ENCODE measurements at places on chromosomes 5 and 9.

- no peaks in the 10 kb centered on the region for H3K27me3 ChIP-seq
- peaks cover 6% of the 10 kb centered on the region for H3K36me3 ChIP-seq
- peaks cover 56% of the 10 kb centered on the region for H3K4me1 ChIP-seq
- no peak overlapping the region for H3K4me3 ChIP-seq
- no peak for DNase-seq
These were observed 10.7 kb downstream of the TNFAIP8 start for GRCh38 chr5:119366540-119366881.

GRCh38 chr5:112316731-112317130 is 102.3 kb downstream of the EPB41L4A start:
- no peak overlapping the region for H3K4me3 ChIP-seq
- no peak for DNase-seq
- peaks cover 2% of the 10 kb centered on the region for H3K36me3 ChIP-seq
- H3K27me3 ChIP-seq: no peaks in the 10 kb centered on the region
- H3K4me1 ChIP-seq: peaks cover 55% of the 10 kb centered on the region

DNA sequence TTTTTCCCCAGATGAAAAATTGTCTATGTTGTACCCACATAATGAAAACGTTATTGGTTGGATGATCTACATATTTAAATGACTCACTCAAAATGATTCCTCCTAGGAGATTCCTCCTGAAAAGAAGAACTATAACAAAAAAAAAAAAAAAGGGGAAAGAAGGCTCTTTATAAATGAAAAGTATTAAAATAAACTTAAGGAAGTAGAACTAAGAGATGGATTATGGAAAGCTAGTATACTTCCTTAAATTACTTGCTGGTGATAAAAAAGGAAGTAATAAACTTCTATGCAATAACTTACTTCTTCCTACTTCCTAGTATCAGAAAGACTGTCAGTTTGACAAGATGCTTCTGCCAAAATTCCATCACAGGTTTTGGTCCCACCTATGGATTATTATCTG is 1087.7 kb downstream of the CDH12 start:
- DNase-seq: no peak
- H3K4me1 ChIP-seq: peaks cover 6% of the 10 kb centered on the region
- no peaks in the 10 kb centered on the region for H3K27me3 ChIP-seq
- H3K27ac ChIP-seq: no peak overlapping the region
- H3K36me3 ChIP-seq: no peaks in the 10 kb centered on the region

GRCh38 chr5:107969847-107970246 is 299.1 kb upstream of the EFNA5 start:
- H3K27ac ChIP-seq: no peak overlapping the region
- H3K36me3 ChIP-seq: no peaks in the 10 kb centered on the region
- H3K4me1 ChIP-seq: peaks cover 5% of the 10 kb centered on the region

- no peaks in the 10 kb centered on the region for H3K27me3 ChIP-seq
- H3K27ac ChIP-seq: peak overlapping the region; percentile 25
- no peak overlapping the region for H3K4me3 ChIP-seq
- H3K4me1 ChIP-seq: no peaks in the 10 kb centered on the region
These were observed 46.6 kb downstream of the SLC12A7 start for GRCh38 chr5:1065143-1065750.

DNA sequence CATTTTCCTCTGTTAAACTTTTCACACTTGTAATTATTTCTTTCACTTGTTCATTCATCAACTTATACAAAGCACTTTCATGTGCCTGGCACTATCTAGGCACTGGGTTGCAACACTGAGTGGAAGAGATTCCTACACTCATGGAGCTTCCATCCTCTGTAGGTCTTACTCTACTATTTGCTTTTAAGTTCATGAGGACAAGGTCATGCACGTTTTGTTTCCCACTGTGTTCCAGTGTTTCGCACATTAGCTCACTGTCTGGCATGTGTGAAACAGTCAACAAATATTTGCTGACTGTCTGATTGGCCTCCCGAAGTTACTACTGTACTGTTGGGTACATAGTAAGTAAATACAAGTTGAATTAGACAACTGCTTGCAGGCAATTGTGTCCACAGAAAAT is 87.9 kb upstream of the IFNK start:
- H3K27ac ChIP-seq: peak overlapping the region; percentile 66
- H3K36me3 ChIP-seq: peaks cover 4% of the 10 kb centered on the region

GRCh38 chr9:34957492-34958410 is at the start of gene PHF24:
Gene PHF24, plus strand, starts transcription at chr9:34958285. Its CDS starts 13,014 bp downstream, at chr9:34971299.
- no peaks in the 10 kb centered on the region for H3K4me1 ChIP-seq
- peak within 1 kb of the TSS; percentile 69 for H3K4me3 ChIP-seq
- H3K27me3 ChIP-seq: peaks cover 92% of the 10 kb centered on the region
- no peaks in the 10 kb centered on the region for H3K36me3 ChIP-seq
- peak; percentile 53 for DNase-seq
- H3K27ac ChIP-seq: no peak within 1 kb of the TSS

GRCh38 chr5:39175273-39175955 is 43.9 kb downstream of the FYB1 start:
- H3K36me3 ChIP-seq: peaks cover 6% of the 10 kb centered on the region
- H3K4me1 ChIP-seq: peaks cover 20% of the 10 kb centered on the region
- peak overlapping the region; percentile 52 for H3K27ac ChIP-seq
- H3K27me3 ChIP-seq: no peaks in the 10 kb centered on the region

GRCh38 chr9:25322142-25322541 is 356.1 kb downstream of the TUSC1 start:
- no peak for DNase-seq
- no peaks in the 10 kb centered on the region for H3K4me1 ChIP-seq
- no peaks in the 10 kb centered on the region for H3K27me3 ChIP-seq
- no peak overlapping the region for H3K4me3 ChIP-seq
- H3K27ac ChIP-seq: no peak overlapping the region
- no peaks in the 10 kb centered on the region for H3K36me3 ChIP-seq

- H3K4me1 ChIP-seq: peaks cover 11% of the 10 kb centered on the region
- H3K4me3 ChIP-seq: no peak overlapping the region
- no peak for DNase-seq
- H3K36me3 ChIP-seq: peaks cover 4% of the 10 kb centered on the region
- H3K27ac ChIP-seq: no peak overlapping the region
These were observed 13.4 kb downstream of the SLC28A3 start for GRCh38 chr9:84327184-84327583.

DNA sequence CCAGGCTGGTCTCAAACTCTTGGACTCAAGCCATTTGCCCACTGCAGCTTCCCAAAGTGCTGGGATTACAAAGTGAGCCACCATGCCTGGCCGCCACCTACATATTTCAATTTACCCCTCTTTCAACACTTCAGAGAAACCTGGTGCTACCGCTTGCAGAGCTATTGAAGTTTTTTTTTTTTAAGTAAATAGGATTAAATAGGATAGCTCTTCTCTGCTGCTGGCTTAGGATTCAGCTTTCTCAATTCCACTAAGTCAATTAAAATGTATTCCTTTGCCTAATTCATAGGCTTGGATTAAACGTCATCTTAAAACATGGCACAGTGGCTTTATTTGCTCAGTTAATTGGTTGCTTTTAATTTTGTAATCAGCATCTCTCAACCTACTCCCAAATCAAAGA is 41.0 kb downstream of the KIAA1191 start:
- H3K4me3 ChIP-seq: no peak overlapping the region
- H3K36me3 ChIP-seq: peaks cover 29% of the 10 kb centered on the region
- no peak for DNase-seq
- H3K27me3 ChIP-seq: no peaks in the 10 kb centered on the region
- no peak overlapping the region for H3K27ac ChIP-seq

GRCh38 chr9:106441283-106441682 is 421.7 kb upstream of the ZNF462 start:
- no peak overlapping the region for H3K4me3 ChIP-seq
- DNase-seq: no peak
- no peaks in the 10 kb centered on the region for H3K27me3 ChIP-seq
- peaks cover 29% of the 10 kb centered on the region for H3K4me1 ChIP-seq
- H3K27ac ChIP-seq: no peak overlapping the region
- peaks cover 3% of the 10 kb centered on the region for H3K36me3 ChIP-seq

GRCh38 chr5:5309645-5310044 is 112.8 kb upstream of the ICE1 start:
- H3K4me3 ChIP-seq: no peak overlapping the region
- peaks cover 10% of the 10 kb centered on the region for H3K36me3 ChIP-seq
- DNase-seq: no peak
- no peak overlapping the region for H3K27ac ChIP-seq
- peaks cover 56% of the 10 kb centered on the region for H3K4me1 ChIP-seq

- H3K27ac ChIP-seq: peak overlapping the region; percentile 59
- H3K36me3 ChIP-seq: peaks cover 13% of the 10 kb centered on the region
- no peak overlapping the region for H3K4me3 ChIP-seq
- peaks cover 29% of the 10 kb centered on the region for H3K4me1 ChIP-seq
- no peak for DNase-seq
- no peaks in the 10 kb centered on the region for H3K27me3 ChIP-seq
These were observed 11.3 kb downstream of the RAPGEF1 start for GRCh38 chr9:131728546-131728910.

- H3K27me3 ChIP-seq: peaks cover 46% of the 10 kb centered on the region
- no peaks in the 10 kb centered on the region for H3K36me3 ChIP-seq
- H3K27ac ChIP-seq: no peak overlapping the region
These were observed 54.5 kb upstream of the OLFM1 start for GRCh38 chr9:135032868-135033460.

DNA sequence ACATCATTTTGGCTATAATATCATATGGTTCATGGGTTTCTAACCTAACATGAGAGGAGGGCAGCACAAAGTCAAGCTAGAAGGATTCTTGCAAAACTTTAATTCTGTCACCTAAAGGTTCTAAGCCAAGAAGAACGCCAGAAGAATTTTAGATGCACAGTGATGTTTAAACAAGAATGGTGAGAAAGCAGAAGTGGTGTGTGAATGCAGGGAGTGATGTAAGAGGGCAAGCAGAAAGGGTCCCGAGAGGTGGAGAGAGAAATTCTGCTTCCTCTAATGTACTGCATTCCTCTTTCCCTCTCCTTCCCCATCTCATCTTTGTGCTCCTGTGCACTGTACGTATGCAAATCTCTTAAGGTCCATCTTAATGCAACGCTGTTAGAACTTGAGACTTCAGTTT is 2.1 kb upstream of the TRMO start:
- no peak overlapping the region for H3K27ac ChIP-seq
- H3K4me3 ChIP-seq: no peak overlapping the region
- no peak for DNase-seq
- H3K4me1 ChIP-seq: peaks cover 16% of the 10 kb centered on the region
- H3K36me3 ChIP-seq: no peaks in the 10 kb centered on the region

DNA sequence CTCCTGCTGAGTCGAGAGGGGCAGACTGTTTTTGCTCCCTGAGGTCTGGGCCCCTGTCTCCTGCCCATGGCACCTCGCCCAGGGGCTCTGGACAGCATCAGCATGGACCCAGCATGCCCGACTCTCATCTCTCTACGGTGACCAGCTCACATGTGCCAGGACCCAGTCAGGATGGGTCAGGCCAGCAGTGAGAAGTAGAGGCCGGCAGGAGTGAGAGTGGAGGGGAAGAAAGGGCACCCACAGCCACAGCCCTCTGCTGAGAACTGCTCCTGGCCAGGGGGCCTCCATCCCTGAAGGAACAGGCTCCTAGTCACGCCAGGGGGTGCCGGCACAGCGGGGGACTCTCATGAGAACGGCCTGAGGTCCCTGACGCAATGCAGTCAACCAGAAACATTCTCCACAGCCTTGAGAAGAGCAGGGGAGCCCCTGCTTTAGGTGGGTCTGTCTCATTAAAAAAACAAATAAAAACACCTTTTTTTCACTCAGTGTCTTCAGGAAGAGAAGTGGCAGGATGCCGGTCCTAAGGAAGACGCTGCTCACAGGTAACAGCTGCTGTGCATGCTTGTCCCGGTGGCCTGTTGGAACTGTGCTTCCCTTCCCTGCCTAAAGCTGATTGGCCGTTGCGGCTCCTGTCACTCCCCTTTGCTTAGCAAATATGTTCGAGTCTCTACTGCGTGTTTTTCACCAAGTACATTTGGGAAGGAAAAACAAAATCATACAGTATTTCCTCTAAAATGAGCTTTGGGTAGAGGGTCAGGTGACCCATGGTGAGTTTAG is 85.7 kb upstream of the FBXW11 start:
- DNase-seq: no peak
- H3K4me3 ChIP-seq: no peak overlapping the region

- H3K4me1 ChIP-seq: peaks cover 20% of the 10 kb centered on the region
- H3K27ac ChIP-seq: peak overlapping the region; percentile 48
- H3K36me3 ChIP-seq: peaks cover 10% of the 10 kb centered on the region
- H3K4me3 ChIP-seq: no peak overlapping the region
- no peak for DNase-seq
These were observed 72.7 kb downstream of the KCNN2 start for GRCh38 chr5:114434396-114435219.

DNA sequence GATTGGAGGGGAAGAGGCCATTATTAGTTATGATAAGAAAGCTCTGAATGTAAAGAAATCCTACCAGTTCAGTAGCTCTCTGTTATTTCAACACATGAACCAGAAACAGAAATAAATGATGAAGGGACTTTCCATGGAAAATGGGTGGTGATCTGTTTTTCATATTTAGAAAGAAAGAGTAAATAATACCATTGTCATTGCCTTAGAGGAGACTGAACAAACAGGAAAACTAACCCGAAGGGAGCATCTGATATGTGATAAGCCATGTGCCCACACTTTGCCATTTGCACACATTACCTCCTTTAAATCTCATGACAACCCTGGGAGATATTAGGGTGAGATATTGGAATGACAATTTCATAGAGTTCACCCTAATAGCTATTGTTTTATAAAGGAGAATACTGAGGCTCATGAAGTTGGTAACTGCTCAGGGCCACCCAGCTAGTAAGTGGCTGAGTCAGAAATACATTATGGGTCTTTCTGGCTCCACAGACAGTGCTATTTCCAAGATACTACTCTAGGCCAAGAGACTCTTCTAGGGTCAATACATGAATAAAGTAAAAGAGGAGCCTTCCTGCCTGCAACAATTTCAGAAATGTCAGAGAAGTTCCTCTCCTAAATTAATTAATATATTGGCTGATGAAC is 111.0 kb upstream of the SLIT3 start:
- no peaks in the 10 kb centered on the region for H3K4me1 ChIP-seq
- no peak overlapping the region for H3K27ac ChIP-seq
- peaks cover 8% of the 10 kb centered on the region for H3K27me3 ChIP-seq
- H3K36me3 ChIP-seq: no peaks in the 10 kb centered on the region
- H3K4me3 ChIP-seq: no peak overlapping the region
- DNase-seq: no peak

DNA sequence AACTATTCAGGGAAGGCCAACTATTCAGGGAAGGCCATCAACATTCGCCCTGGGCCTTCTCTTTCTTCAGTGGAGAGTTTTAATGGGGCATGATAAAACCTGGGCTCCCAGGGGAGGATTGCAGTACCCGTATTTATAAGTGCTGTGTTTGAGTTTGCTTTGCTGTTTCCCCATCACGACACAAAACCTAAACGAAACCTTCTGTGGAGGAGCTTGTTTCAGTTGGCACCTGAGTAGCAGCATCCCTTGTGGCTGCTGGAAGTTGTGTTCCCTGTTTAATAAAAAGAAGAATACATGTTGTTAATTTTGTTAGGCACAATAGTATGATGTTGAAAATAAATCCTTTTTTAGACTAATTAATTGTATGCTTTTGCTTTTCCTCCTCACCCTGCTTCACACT is 8.3 kb downstream of the WDR31 start:
- H3K4me3 ChIP-seq: no peak overlapping the region
- H3K27me3 ChIP-seq: no peaks in the 10 kb centered on the region
- no peak overlapping the region for H3K27ac ChIP-seq
- no peaks in the 10 kb centered on the region for H3K4me1 ChIP-seq
- H3K36me3 ChIP-seq: peaks cover 4% of the 10 kb centered on the region
- no peak for DNase-seq
